ENCODE measurements at places on chromosomes 12 and 14.

DNA sequence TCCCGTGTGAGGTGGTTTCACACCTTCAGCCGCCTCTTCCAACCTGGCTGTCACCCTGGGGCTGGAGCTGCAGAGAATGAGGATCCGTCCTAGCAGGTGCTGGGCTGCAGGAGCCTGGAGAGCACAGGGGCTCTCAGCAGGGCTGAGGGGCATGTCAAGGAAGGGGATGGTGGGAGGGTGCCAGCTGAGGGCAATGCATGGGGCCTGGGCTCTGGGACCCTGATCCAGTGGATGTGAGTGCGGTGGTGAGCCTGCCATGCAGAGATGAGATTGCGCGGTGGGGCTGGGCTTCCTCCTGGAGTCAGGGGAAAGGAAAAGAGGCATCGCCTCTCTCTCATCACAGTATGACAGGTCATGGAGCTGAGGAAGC is 31.5 kb downstream of the ANAPC7 start:
- no peaks in the 10 kb centered on the region for H3K27me3 ChIP-seq
- no peak for DNase-seq
- peaks cover 41% of the 10 kb centered on the region for H3K36me3 ChIP-seq
- peaks cover 30% of the 10 kb centered on the region for H3K4me1 ChIP-seq

GRCh38 chr14:75636100-75636692 is 24.5 kb downstream of the ERG28 start:
- no peak for DNase-seq
- H3K27ac ChIP-seq: no peak overlapping the region
- H3K36me3 ChIP-seq: no peaks in the 10 kb centered on the region
- no peaks in the 10 kb centered on the region for H3K27me3 ChIP-seq

DNA sequence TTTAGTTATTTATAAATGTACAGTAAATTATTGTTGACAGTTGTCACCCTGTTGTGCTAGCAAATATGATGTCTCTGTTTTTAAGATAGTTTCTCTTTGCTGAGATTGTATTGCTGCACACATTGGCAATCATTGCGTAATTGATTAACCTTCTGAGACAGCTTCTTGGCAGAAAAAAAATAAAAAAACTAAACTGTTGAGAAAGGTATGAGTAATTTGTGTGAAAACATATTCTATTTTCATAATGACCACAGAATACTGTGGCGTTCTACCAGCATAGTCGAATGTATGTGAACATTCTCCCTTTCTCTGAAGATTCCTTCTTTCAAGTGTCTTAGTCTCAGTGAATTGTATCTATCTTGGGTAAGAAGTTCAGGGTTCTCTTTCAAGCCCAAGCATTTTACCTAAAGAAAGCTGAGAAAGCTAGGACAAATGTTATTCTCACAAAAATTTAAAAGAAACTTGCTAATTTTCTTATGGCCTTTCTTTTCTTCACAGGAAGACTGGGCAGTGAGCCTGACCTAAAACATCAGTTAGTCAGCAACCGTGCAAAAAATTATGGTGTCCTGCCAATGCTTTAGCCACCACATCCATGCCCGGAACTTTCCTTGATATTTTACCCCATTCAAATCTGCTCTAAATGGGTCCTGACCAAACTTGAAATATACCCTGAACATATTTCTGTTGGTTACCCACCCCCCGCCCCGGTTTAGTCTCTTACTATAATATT is 69.0 kb upstream of the REP15 start:
- DNase-seq: no peak
- H3K27me3 ChIP-seq: no peaks in the 10 kb centered on the region
- H3K4me1 ChIP-seq: no peaks in the 10 kb centered on the region
- no peak overlapping the region for H3K27ac ChIP-seq

GRCh38 chr12:79559591-79559990 is 131.2 kb downstream of the PAWR start:
- no peaks in the 10 kb centered on the region for H3K36me3 ChIP-seq
- H3K4me1 ChIP-seq: peaks cover 3% of the 10 kb centered on the region
- DNase-seq: no peak
- no peak overlapping the region for H3K4me3 ChIP-seq
- H3K27me3 ChIP-seq: no peaks in the 10 kb centered on the region

Measured in B cell (primary cell).